ENCODE measurements at places on chromosomes 2 and 18.

GRCh38 chr2:157868993-157869392 lies 7.1 kb downstream of the ACVR1 start:
- DNase-seq: no peak

DNA sequence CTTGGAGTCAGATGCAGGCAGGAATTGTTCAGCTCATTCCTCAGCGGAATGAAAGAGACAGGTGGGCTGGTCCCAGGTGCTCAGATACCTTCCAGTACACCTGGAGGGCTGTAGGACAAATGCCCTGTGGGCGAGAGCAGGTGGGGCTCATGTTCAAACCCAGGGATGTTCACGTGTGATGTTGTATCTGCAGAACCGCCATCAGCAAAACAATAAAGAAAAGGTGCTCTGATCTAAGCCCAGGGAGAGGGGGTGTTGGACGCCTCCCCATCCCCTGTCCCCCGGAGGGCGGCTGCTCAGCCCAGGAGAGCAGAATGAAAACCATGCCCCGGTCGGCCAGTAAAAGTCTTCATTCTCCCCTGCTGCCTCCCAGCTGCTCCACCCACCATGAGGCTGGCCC lies 197.4 kb downstream of the HAUS1 start:
- no peak for DNase-seq

DNA sequence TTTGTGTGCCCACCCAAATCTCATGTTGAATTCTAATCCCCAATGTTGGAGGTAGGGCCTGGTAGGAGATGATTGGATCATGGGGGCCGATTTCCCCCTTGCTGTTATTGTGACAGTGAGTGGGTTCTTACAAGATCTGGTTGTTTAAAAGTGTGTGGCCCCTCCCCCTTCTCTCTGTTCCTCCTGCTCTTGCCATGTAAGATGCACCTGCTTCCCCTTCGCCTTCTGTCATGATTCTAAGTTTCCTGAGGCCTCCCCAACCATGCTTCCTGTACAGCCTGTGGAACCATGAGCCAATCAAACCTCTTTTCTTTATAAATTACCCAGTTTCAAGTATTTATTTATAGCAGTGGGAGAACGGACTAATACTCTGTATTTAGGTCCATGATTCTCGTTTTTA lies 588.1 kb downstream of the DCDC2C start:
- DNase-seq: no peak

DNA sequence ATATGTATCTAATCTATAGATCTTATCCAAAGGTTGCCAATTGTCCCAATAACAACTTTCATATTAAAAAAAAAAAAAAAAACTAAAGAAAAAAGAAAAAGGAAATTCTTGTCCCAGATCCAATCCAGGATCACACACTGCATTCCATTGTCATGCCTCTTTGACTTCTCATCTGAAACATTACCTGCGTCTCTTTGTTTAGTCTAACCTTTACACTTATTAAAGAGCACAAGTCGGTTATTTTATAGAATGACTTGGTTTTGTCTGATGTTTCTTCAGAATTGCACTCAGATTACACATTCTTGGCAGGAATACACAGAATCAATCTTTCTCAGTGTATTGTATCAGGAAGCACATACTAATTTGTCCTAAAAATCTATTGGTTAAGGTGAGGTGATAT lies 392.5 kb upstream of the KLHL29 start:
- DNase-seq: no peak

DNA sequence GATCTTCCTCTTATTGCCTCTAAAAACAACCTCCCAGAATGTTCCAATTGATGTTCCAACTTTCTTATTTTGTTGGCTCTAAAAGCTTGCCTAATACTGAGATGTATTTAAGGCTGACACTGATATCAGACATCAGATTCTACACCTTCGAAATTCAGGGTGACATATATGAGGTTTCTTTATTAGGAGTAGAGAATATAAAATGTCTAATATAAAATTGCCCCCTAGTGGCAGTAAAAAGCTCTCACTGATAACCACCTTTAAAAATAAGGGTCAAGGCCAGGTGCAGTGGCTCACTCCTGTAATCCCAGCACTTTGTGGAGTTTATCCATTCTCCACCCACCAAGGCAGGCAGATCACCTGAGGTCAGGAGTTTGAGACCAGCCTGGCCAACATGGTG lies 789.7 kb upstream of the SLC39A10 start:
- DNase-seq: no peak

DNA sequence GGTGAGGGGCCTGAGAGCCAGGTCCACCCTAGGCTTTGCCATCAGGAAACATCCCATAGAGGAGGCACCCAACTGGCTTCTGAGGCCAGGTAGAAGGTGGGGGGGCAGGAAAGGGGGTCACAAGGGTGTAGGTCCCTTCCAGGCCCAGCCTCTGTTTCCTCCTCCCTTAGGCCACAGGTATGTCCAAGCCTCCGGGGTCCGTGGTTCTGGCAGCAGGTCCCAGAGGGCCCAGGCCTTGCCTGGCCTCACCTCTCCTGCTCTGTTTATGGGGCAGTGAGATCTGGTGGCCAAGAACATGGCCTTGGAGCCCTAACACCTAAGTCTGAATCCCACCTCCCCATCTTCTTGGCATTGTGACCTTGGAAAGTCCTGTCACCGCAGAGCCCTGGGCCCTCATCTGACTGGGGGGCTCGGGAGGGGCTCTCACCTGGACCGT lies 21.6 kb upstream of the GPR17 start:
- no peak for DNase-seq

- no peak for DNase-seq
These were observed 665.4 kb downstream of the BCL11A start for GRCh38 chr2:59888015-59888414.

GRCh38 chr2:235580426-235581157 lies 86.7 kb downstream of the AGAP1 start:
- no peak for DNase-seq

DNA sequence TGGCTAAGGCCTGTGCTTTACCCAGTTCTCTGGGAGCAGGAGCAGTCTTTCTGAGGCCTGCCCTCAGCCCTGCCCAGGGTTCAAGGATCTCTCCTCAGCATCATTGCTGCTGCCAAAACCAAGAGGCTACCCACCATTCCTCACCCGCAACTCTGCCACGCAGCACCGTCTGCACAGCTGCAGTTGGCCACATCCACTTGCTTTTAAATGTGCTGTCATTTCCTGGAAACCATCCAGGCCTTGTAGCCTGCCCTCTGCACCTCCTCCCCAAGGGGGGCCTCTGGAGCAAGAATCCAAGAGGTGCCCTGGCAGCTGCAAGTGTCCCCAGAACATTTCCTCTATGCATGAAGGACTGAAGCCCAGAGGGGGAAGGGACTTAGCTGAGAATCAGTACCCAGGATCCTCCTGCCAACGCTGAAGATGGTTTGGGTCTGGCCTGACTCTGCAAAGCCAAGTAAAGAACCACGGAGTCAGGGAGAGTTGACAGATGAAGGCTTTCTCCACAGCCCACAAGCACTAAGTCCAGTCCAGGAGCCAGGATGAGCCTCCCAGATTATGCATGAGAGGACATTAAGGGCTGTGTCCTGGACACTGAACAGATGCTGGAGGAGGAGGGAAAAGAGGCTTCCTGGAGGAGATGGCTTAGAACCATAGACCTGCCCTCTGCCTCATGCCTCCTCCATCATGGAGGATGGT lies 14.9 kb downstream of the EMX1 start:
- no peak for DNase-seq

GRCh38 chr2:113012436-113013335 lies 7.4 kb downstream of the IL36A start:
- no peak for DNase-seq

GRCh38 chr2:132497591-132497990 lies 81.0 kb downstream of the GPR39 start:
- DNase-seq: no peak

DNA sequence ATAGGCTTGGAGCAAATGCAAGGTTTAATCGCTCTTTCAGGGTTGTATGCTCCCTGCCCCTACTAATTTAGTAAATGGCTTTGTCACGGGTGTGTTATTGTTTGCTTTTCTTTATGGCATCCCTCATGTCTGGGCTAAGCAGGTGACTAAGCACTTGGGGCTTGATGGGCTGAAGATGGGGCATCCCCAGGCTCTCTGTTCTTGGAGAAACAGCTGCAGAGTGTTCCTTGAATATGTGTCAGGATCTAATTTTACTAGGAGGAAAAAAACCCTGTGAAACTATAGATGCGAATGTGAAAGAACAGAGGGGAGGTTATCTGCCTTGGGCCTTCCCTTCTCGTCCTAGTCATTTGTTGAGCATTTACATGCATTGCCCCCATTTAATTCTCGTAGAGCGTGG lies 94.7 kb upstream of the TAF1B start:
- DNase-seq: no peak

GRCh38 chr2:231900486-231900942 lies 25.7 kb downstream of the NPPC start:
- no peak for DNase-seq

GRCh38 chr2:154402213-154402612 lies 296.3 kb upstream of the KCNJ3 start:
- DNase-seq: no peak

DNA sequence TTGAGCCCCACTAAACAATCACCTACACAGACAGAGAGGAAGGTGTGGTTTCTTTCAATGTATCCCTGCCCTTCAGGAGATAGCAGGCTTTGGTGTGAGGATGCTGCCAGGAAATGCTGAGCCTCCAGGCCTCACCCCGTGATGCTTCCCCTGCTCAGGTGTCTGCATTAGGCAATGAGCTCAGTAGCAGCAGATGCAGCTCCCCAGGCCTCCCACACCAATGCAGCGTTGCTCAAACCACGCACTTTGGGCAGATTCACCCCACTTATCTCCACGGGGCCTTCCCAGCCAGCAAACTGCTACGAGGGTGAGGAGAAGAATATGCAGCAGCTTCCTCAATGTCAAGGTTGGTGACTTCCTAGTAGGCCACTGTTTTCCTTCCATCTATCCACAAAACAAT lies 229.3 kb upstream of the PXDN start:
- no peak for DNase-seq

GRCh38 chr2:161104054-161104553 lies 56.1 kb upstream of the TANK start:
- no peak for DNase-seq

- DNase-seq: no peak
These were observed 528.0 kb upstream of the TNP1 start for GRCh38 chr2:217387776-217388387.

DNA sequence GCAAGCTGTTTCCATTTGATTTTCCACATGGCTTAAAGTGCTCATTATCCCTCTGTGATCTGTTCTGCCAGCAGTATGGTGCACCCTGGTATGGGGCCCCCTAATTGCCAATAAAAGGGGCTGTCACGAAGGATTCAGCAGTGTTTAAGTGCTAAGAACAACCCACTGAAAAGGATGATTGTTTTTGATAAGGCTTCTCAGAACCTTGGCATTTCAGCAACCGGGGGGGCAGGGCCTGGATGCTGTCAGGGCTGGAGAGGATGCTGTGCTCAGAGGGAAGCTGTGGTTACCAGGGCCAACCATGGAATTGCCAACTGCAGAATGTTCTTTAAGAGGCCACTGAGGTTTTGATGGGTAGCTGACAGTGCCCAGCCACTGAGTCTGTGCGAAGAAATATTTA lies 117.8 kb downstream of the CTIF start:
- DNase-seq: no peak

DNA sequence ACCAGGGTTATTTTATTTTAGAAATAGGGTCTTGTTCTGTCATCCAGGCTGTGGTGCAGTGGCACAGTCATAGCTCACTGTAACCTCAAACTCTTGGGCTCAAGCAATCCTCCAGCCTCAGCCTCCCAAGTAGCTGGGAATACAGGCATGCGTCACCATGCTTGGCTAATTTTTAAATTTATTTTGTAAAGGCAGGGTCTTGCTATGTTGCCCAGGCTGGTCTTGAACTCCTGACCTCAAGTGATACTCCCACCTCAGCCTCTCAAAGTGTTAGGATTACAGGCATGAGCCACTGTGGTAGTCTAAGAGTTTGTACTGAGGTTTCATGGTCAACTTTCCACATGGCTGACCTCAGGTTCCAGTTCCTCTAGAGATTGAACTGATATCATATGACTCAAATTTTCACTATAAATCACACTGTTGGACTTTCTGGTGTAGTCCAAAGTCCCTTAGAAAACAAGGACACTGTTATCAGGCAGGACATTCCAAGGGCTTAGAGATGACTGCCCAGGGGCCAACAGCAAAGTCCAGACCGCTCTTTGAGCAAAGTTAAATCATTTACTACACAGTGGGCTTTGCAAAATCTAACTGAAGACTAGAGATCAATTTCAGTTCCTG lies 82.0 kb upstream of the MEX3C start:
- no peak for DNase-seq

GRCh38 chr18:3132700-3133099 lies 87.1 kb downstream of the MYOM1 start:
- DNase-seq: no peak

DNA sequence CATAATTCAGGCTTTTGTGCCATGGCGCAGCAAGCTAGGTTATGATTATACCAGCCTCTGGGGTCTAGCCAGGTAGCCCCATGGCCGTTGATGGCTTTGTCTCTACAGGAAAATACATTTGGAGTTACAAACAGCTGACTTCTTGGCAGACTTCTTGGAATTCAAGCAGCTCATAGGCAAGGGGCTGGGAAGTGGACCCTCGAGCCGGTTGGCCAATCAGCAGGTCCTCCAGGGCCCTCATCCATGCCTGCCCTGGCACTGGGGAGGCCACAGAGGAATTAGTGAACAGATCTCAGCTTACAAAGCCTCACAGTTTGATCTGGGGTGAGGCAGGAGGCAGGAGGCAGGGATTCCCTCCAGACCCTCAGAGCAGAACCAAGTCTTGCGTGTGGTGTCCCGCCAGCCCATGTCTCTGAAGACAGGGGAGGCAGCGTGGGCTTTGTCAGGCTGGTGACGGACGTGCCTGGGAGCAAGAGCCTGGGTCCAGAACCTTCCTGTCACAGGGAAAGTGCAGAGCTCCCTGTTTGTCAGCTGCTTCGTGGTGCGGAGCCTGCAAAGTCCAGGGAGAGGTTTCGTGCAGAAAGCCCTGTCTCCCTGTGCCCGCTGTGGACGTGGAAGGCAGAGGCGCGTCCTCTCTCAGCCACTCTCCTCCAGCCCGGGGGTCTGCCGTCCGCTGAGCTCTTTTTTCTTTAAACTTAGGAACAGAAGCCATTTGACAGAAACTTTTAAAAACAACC lies 131.7 kb downstream of the KLHL29 start:
- DNase-seq: no peak

DNA sequence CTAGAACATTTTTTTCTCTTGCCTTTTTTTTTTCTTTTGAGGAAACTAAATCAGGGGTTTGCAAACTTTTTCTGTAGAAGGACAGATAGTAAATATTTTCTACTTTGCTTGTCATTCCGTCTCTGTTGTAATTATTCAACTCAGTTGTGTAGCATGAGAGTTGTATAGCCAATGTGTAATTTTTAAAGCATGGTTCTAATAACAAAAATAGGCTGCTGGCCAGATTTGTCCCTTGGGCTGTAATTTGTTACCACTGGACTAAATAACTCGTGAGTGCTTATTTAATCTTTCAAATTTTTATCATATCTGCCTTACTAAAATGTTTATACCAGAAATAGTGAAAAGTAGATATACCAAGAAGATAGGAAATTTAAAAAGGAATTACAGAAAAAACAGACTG lies 43.0 kb downstream of the CCDC148 start:
- no peak for DNase-seq

- DNase-seq: no peak
These were observed 67.5 kb downstream of the CSRNP3 start for GRCh38 chr2:165536851-165537499.

GRCh38 chr18:48623468-48624235 lies 84.8 kb downstream of the CTIF start:
- DNase-seq: no peak
